Chondrocyte (in vitro differentiated cells): ENCODE measurements at places on chromosomes 5 and 9.

DNA sequence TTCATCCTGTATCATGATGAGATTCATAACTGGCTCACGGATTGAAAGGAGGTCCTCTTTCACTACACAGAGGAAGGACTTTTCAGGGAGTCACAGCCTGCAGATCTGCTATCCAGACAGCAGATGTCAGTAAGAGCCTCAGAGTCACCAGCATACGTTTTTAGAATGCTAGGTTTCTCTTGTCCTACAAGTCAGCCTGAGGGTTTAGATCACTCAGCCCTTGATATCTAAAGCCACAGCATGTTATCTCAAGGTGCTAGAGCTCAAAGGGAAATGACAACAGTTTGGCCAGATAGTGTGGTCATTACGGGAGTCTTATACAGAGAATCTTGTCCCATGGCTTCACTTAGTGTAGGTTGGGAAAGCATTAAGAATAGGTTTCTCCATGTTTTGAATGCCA lies 30.9 kb upstream of the SLC46A2 start:
- DNase-seq: no peak

DNA sequence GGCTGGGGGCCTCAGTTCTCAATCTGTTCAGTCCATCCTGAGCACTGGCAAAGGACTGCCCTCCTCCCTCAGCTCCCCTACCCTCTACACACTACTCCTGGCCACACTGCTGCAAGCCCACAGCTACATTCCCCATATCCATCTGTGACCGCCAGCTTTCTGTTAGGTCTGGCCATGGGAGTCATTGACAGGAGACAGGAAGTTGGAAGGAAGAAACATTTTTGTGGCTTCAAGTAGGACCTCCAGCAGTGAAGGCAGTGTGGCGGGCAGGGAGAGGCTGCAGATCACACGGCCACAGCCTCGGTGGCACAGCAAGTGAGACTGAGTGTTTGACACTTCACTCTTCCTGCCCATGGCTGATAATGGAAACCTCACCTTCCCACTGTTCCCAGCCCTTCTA lies 55.9 kb downstream of the SECISBP2 start:
- DNase-seq: no peak

DNA sequence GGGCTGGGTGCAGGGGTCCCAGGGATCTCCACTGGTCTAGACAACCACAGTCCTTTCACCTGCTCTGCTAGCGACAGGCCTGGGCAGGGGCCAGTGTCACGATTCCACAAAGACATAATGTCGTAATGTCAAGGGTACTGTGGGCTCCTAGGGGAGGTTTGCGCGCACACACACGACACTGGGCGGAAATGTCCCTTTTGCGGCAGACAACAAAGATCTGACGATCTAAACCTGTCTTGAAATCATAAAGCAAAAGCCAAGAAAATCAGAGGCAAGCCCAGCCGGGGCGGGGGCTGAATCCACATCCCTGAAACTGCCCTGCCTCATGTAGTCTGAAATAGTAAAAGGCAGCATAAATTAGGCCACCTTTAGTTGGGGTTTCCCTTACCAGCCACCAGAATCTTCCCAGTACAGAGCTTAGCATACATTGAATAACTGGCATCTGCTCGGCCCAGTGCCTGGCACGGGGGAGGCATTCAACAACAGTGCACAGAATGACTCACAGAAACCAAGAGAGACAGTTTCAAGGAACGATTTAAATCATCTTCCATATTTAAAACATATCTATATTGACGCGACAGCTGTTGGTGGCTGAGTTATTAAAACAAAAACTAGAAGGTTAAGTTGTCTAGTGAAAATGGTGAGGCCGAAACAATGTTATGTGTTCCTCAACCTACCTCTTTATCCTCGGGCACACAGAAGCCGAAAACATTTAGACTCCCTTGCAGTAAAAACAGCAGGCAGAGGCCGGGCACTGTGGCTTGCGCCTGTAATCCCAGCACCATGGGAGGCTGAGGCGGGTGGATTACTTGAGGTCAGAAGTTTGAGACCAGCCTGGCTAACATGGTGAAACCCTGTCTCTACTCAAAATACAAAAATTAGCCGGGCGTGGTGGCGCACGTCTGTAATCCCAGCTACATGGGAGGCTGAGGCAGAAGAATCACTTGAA lies 151.0 kb downstream of the MYO10 start:
- no peak for DNase-seq

DNA sequence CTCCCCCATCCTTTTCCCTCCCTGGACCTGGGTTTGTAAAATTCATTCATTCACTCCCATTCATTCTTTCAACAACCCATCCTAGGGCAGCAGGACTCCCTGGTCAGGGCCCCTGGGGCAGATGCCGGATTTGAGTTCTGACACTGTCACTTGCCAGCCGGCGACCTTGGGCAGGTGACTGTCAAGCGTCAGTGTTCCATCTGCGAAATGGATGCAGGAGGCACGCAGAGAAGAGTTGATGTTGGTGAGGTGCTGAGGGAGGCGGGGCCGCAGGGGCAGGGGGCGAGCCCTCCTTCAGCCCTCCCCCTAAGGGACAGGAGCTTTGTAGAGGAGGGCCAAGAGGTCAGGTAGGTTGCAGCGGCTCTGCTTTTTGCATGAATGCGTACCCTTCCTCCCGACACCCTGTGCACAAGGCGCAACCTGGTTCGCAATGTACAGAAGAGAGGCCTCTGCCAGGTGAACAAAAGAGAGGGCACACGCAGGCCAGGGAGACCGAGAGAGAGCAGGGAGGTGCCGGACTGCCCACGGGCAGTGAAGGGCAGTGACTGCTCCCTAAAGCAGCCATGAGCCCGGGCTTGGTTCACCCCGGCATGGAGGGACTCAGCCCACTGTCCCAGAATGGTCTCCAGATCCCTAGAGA lies 128.1 kb downstream of the BARX1 start:
- peak; percentile 48 for DNase-seq

DNA sequence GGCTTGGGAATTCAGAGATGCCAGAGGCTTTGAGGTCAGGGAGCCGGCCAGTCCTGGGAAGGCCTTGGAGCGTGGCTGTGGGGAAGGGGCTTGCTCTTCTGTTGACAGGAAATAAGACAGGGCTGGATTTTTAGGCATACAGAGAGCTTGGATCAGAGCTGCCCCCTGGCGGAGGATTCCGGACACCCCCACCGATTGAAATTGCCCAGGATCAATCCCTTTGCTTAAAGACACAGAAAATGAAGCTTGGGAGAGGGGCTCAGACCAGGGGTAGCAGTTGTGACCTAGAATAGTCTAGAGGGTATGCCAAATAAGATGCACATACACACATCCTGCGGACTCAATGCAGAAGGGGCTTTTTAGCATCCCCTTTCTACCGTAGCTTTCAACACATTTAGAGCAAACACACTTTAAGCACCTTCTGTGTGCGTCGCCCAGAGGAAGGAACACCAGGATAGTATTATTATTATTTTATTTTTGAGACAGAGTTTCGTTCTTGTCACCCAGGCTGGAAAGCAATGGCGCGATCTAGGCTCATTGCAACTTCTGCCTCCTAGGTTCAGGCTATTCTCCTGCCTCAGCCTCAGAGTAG lies 1.7 kb upstream of the NTMT1 start:
- DNase-seq: no peak

GRCh38 chr5:12901696-12902095 lies 997.5 kb upstream of the CTNND2 start:
- DNase-seq: no peak

- DNase-seq: no peak
Measured at GRCh38 chr5:74433896-74434829, 206.4 kb downstream of the ENC1 start.

- DNase-seq: no peak
Measured at GRCh38 chr5:111278858-111279504, 54.8 kb downstream of the CAMK4 start.

GRCh38 chr9:127078336-127078735 lies 44.1 kb downstream of the ANGPTL2 start:
- DNase-seq: no peak

- DNase-seq: no peak
Measured at GRCh38 chr9:115746496-115746895, 407.1 kb upstream of the PAPPA start.

- DNase-seq: no peak
Measured at GRCh38 chr9:38200431-38200830, 131.4 kb upstream of the SHB start.

DNA sequence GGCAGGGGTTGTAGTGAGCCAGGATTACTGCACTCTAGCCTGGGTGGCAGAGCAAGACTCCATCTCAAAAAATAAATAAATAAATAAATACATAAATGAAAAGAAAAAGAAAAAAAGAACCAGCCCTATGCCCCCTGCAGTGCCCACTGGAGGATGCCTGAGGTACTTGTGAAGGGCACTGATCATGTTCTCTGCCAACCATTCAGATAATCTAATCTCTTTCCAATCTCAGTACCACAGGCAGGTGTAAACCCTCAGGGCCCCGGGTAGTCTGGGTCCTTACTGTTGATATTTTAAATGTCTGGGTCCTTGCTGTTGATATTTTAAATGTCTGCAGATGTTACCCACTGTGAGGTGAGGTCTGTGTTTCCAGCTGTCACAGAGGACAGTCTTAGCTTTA lies 321.8 kb upstream of the ADCY2 start:
- no peak for DNase-seq

DNA sequence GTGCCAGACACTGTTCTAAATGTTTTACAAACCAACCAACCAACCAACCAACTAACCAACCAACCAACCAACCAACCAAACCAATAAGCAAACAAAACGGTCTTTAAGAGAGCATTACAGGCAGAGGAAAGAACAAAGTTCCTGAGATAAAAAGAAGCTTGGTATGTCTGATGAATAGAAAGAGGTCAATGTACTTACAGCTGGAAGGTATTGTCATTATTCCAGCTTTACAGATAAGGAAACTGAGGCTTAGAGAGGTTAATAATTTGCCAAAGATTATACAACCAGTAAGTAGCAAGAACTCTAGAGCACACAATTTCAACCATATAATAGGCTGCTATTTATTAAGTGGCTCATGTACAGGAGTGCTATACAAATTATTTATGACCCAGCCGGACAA lies 29.6 kb downstream of the C9orf57 start:
- DNase-seq: no peak

- no peak for DNase-seq
Measured at GRCh38 chr5:173868096-173868880, 19.9 kb upstream of the CPEB4 start.

DNA sequence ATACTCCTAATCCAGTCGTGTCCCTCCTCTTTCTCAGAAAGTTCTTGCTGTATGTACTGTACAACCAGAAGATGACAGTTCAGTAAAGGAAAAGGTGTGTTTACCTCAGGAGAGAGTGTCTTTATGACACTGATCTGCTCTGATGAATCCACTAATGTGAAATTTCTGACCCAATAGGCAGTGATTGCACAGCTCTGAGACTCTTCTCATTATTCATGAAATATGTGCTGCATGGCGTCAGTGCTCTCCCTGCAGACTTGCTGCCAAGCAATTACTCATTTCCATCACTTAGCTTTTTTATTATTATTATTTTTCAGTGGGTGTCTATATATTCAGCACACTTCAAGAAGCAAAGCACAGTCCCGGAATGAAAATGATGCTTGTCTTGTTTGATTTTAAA lies 389.0 kb downstream of the RASEF start:
- DNase-seq: no peak

GRCh38 chr9:93958819-93959682 lies 3.9 kb upstream of the BARX1 start:
- DNase-seq: peak; percentile 27

- no peak for DNase-seq
Measured at GRCh38 chr5:74647096-74647495, 6.6 kb upstream of the ENC1 start.

- no peak for DNase-seq
Measured at GRCh38 chr5:74122175-74122574, 496.2 kb downstream of the ARHGEF28 start.

DNA sequence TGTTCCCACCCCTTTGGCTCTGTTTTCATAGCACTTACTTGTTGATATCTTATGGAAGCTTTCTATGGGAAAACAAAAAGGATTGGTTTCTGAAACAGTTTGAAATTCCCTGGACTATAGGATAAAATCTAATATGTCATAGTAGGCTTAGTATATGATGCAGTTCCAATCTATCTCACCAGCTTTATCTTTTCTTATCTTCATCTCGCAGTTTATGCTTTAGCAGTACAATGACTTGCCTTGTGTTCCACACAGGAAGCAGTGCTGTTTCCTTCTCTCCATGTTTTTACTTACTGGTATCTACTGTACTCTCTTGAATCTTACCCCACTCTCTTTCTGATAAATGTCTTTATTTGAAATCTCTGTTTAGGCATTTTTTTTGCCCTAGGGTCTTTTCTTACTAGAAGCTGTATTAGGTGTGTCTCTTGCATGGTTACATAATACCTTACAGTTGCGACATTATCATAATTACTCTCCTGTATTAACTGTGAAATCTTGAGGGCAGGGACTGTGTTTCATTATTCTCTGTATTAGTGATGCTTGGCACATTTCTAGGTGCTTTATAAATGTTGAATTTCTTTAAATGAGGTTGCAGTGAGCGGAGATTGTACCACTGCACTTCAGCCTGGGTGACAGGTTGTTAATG lies 76.3 kb downstream of the FOCAD start:
- no peak for DNase-seq

GRCh38 chr5:5398071-5398470 lies 24.4 kb upstream of the ICE1 start:
- no peak for DNase-seq

DNA sequence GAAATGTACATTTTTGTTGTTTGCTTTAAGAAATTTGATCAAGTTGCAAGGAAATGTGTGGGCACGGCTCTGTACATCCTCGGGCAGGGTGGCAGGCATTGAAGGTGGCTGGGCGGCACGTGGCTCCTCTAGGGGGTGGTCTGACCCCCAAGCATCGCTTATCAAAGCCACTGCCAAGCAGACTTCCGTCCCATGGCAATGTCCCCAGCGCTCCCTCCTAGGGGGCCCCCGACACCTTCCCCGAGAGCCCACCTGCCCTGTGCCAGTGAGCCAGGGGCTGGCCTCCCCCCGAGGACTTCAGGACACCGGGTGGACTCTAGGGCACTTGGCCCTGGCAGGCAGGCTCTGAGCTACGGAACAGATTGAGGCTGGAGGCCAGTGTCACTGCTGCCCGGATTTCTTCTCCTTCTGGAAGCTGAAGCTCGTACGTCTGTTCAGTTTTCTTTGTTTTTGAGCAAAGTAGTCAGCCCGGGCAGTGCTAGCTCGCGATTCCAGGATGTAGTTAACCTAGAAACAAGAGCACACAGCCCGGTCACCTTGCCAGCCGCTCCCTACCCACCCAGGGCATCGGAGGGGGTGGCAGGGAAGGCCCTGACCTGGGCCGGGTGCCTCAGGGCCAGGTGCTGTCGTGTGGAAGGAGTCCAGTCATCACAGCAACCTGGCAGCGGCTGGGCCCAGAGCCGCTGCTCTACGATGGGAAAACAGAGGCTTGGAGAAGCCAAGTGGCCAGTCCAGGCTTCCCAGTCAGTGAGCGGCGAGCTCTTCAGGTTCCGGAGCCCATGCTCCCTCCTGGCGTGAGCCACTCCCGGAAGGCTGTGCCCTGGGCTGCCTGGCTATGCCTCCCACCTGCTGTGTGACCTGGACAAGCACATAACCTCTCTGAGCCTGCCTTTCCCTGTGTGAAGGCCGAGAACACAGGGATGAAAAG lies 177.1 kb downstream of the GAPVD1 start:
- no peak for DNase-seq
